ENCODE measurements at places on chromosomes 12 and 14.

GRCh38 chr12:122040579-122041386 lies 19.1 kb downstream of the BCL7A start:
- no peak for DNase-seq

- DNase-seq, result no peak
Measured at GRCh38 chr12:91913651-91914050, 232.0 kb downstream of the BTG1 start.

DNA sequence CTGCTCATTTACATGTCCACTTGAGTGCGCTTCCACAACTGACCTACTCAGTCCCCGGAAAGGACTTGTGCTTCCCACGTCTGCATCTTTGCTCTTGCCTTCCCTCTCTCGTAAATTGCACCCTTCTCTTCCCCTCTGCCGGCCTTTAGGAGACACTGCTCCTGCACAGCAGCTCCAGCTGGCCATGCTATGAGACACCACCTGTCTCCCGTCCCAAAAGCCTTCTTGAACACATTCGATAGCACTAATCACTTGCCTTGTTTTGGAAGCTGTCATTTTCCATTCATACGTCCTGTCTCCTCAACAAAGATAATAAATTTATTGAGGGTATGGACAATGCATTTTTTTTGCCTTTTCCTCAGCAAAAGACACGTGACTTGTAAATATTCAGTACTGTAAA lies 15.7 kb upstream of the KCNA1 start:
- DNase-seq, result no peak

GRCh38 chr12:64666054-64666914 lies 56.0 kb downstream of the RASSF3 start:
- no peak for DNase-seq

- no peak for DNase-seq
Measured at GRCh38 chr14:74064426-74064825, 19.8 kb downstream of the ALDH6A1 start.

Data from GM12864 (cell line).